ENCODE measurements at places on chromosomes 1 and 21. TPM values are rescaled to one million over a fixed set of nuclear protein-coding genes. Genes with fewer than 3 reads are reported as not detected.
A peak's percentile ranks its signal among the peaks of the same experiment; 100 is the strongest.

Gene AADACL4
- not detected for total RNA-seq

DNA sequence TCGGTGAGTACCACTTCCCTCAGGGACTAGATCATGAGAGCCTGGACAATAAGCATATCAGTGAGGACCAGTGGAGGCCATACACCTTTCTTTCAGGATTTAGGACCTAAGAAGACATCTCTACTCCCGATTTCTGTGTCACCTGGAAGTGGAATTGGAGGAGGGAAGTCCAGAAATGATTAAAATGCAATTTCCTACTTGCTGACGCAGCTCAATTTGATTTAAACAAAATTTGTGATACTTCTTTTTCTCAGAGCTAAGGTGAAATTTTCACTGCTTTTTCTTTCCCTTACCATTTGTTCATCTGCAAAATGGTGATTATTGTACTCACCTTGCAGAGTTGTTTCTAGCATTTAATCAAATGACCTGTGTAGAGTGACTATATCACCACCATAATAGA, 38.8 kb upstream of the BTG3 start:
- H3K4me3 ChIP-seq = no peak overlapping the region
- no peaks in the 10 kb centered on the region for H3K27me3 ChIP-seq
- H3K4me1 ChIP-seq = peaks cover 3% of the 10 kb centered on the region

DNA sequence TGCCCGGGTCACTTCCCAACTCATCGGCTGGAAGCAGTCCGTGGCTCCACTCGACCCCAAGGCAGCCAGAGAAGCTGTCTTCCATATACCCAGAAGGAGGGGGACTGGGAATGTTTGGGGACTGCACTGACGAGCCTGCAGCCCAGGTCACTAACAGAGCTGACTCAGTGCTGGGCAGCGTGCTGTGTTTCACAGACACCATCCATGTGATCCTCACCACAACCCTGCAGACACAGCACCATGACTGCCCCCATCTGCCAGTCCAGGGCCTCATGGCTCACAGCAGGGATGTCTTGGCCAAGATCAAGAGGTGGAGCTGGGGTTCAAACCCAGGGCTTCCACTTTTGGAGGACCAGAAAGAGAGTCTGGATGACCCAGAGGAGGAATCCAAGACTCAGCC, 67.9 kb downstream of the KLHDC7A start:
- DNase-seq = no peak
- no peak overlapping the region for H3K27ac ChIP-seq

- no peaks in the 10 kb centered on the region for H3K36me3 ChIP-seq
- H3K4me3 ChIP-seq = peak overlapping the region; percentile 29
- H3K27ac ChIP-seq = no peak overlapping the region
These were observed 56.6 kb downstream of the TMEM53 start for GRCh38 chr1:44617703-44618029.

GRCh38 chr1:169392406-169392805, 24.4 kb downstream of the BLZF1 start:
- DNase-seq = no peak
- H3K27me3 ChIP-seq = no peaks in the 10 kb centered on the region
- H3K4me1 ChIP-seq = no peaks in the 10 kb centered on the region
- H3K36me3 ChIP-seq = peaks cover 35% of the 10 kb centered on the region

DNA sequence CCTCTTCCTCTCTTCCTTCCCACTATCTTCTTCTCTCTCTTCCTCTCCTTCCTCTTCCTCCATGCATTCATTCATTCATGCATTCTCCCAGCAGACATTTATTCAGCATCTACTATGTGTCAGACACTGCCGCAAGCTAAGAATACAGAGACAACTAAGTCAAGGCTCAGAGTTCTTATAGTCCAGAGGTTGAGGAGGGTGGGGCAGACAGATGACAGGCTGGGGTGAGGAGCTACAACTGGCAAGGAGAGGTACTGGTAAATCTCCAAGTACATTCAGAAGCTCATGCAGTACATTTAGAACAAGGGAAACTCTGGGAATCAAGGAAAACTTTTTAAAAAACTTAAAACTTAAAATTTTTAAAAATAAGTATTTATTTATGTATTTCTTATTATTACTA, 56.4 kb upstream of the FMOD start:
- no peaks in the 10 kb centered on the region for H3K36me3 ChIP-seq
- DNase-seq = no peak
- H3K4me1 ChIP-seq = peaks cover 5% of the 10 kb centered on the region
- H3K27ac ChIP-seq = no peak overlapping the region
- no peak overlapping the region for H3K4me3 ChIP-seq

DNA sequence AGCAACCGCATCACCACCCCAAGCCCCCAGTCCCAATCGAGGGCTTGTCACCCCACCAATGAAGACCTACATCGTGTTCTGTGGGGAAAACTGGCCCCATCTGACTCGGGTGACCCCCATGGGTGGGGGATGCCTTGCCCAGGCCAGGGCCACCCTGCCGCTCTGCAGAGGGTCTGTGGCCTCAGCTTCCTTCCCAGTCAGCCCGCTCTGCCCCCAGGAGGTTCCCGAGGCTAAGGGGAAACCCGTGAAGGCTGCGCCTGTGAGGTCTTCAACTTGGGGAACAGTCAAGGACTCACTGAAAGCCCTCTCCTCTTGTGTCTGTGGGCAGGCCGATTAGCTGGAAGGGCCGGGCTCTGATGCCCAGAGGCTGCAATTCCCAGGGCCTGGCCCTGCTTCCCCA, 2.0 kb downstream of the SRARP start:
- H3K27me3 ChIP-seq = no peaks in the 10 kb centered on the region
- no peak for DNase-seq
- H3K4me1 ChIP-seq = no peaks in the 10 kb centered on the region
- H3K36me3 ChIP-seq = no peaks in the 10 kb centered on the region
- no peak overlapping the region for H3K4me3 ChIP-seq

All from type B pancreatic cell (in vitro differentiated cells).